ENCODE measurements at places on chromosomes 1 and 21.

GRCh38 chr1:233114860-233115259 is 164.4 kb downstream of the NTPCR start:
- DNase-seq = no peak

DNA sequence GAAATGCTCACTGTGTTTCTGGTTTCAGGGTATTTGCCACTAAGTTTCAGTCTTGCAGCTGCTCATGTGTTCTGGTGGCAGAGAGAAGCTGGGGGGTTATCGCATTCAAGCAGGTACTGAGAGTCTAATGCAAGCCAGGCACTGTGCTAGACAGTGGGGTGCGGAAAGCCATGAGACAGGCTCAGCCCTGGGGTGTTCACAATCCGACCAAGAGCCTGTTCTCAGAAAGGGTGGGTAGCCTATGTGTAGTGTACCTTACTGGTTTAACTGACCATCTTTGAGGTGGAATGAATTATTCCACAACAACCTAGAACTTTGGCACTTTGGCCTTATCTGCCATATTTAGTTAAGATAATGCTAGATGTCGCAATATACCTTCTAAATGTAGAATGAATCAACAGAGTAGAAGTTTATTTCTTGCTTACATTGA is 55.3 kb upstream of the ROR1 start:
- no peak for DNase-seq

DNA sequence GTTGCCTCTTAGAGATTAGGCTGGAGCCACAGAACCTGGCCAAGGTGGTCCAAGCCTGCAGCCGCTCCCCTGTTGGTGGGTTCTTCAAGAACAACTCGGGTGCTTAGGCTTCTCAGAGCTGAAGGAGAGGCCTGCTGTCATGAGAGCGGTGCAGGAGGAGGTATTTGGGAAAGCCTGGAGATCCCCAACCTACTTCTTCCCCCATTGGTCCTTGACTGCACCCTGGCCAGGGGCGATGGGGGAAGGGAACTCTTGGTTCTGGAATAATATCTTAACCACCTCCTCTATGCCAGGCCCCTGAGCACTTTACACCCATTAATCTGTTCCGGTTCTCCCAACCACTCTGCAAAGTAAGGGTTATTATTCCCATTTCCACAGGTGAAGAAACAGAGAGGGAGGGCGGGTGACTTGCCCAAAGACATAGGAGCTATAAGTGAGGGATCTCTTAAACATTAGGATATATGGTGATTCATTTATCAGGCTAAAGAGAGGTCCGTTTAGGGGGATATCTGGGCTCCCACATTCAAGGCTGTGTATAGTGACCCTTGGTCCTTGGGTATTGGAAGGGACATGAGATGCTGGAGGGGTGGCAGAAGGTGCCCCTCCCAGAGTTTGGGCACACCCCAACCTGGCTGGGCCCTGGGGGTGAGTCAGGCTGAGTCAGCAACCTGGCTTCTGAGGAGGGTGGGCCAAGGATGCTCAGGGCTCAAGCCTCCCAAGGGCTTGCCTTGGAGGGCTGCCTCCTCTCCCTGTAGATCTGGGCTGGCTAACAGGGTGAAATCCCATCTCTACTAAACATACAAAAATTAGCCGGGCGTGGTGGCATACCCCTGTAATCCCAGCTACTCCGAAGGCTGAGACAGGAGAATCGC is 5.2 kb downstream of the TRNP1 start:
- DNase-seq = peak; percentile 65

GRCh38 chr1:48875552-48876329 is 99.0 kb upstream of the BEND5 start:
- DNase-seq = no peak

GRCh38 chr21:34521561-34521960 is 9.6 kb upstream of the KCNE1 start:
- no peak for DNase-seq

DNA sequence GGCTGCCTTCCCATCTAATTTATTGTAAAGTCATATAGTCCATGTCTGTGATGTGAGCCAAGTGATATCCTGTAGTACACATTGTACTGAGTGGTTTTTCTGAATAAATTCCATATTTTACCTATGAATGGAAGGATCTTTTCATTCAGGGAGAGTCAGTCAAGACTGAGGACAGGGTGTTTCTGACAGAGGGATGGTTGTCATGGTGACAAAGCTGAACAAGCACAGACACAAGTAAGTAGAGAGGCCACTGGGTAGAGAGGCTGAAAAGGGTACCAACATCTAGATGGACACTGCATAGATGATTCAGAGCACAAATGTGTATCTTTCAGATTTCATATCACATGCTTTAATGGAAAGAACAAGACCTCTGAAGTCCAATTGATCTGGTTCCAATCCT is 22.6 kb upstream of the IL20 start:
- DNase-seq = no peak

DNA sequence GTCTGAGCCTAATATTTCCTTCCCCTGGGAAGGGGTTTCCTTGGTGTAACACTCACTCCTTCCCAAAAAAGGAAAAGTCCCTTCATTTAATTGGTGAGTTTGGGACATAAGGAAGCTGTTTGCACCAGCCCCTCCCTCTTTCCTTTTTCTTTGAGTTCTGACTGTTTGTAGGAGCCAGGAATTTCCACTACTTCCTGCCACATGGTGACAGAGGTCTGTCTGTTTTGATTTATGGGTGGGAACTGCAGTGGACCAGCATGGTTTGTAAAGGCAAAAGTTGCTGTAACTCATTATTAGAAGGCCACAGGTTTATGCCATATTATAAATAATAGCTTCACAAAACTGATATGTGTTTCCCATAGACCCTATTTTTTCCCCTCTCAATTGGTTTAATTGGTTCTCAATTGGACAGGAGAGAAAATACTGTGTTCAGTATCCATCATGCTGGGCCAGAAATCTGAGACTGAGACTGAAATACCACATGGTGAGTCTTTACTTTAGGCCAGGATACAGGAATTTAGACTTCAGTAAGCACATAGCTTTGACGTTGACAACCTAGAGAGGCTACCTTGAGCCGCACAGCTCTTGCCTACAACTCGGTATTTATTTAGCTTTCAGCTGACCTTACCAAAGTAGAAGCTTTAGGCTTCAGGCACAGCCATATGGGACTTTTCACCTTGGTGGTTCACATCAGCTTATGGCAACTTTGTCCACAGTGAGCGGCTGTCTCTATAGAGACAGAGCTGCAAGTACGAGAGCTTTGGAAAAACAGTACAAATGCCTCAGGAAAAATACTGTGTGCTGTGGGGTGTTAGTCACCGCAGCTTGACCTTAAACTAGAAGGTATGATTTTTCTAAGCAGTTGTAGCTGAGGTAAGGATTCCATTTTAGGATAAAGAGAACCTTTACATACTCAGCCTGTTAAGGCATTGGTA is 40.0 kb upstream of the RGS7 start:
- no peak for DNase-seq

GRCh38 chr1:39462074-39462473 is 29.4 kb upstream of the BMP8A start:
- DNase-seq = peak; percentile 4

GRCh38 chr1:204337036-204337429 is 22.7 kb downstream of the PLEKHA6 start:
- no peak for DNase-seq

- peak; percentile 79 for DNase-seq
These were observed 3.7 kb downstream of the ST3GAL3 start for GRCh38 chr1:43711049-43711448.

- DNase-seq = peak; percentile 66
These were observed 144.2 kb downstream of the DHRS3 start for GRCh38 chr1:12473596-12474362.

- peak; percentile 74 for DNase-seq
These were observed 357.9 kb upstream of the USP24 start for GRCh38 chr1:55572878-55573734.

- DNase-seq = no peak
These were observed 82.0 kb downstream of the TGFBR3 start for GRCh38 chr1:91803847-91804545.

DNA sequence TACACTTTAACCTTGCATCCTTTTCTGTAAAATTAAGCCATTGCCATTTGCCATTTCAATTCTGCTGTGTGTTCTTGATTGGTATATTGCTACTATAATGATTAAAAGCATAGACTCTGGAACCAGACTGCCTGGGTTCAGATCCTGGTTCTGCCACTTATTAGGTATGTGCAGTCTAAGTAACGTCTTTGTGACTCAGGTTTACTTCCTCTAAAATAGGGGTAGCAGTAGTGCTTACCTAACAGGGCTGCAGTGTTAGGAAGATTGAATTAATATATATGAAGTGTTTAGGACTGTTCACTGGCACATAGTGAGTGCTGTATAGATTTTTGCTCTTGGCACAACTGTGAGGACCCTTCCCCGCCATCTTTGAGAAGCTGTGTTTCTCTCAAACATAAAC is 4.4 kb downstream of the CDC42 start:
- DNase-seq = no peak

DNA sequence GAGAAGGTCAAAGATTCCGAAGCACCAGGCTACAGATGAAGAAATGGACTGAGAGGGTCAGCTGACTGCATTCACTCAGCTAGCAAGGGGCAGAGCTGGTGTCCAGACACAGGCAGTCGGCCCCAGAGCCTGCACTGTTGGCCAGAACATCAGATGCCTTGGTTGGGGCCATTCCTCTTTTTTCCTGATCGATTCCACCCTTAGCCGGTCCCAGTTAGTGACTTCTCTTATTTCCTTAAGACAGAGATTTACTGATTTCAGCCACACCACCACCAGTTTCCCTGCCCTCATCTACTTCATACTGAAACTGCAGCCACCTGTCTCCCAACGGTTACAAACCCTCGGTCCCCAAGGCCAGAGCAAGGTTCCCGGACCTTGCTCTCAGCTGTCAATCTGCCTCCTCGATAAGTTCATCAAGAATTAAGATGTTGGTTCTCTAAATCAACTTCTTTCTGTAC is 11.5 kb downstream of the CD58 start:
- no peak for DNase-seq

- no peak for DNase-seq
These were observed 36.7 kb upstream of the WASF2 start for GRCh38 chr1:27526569-27527222.

DNA sequence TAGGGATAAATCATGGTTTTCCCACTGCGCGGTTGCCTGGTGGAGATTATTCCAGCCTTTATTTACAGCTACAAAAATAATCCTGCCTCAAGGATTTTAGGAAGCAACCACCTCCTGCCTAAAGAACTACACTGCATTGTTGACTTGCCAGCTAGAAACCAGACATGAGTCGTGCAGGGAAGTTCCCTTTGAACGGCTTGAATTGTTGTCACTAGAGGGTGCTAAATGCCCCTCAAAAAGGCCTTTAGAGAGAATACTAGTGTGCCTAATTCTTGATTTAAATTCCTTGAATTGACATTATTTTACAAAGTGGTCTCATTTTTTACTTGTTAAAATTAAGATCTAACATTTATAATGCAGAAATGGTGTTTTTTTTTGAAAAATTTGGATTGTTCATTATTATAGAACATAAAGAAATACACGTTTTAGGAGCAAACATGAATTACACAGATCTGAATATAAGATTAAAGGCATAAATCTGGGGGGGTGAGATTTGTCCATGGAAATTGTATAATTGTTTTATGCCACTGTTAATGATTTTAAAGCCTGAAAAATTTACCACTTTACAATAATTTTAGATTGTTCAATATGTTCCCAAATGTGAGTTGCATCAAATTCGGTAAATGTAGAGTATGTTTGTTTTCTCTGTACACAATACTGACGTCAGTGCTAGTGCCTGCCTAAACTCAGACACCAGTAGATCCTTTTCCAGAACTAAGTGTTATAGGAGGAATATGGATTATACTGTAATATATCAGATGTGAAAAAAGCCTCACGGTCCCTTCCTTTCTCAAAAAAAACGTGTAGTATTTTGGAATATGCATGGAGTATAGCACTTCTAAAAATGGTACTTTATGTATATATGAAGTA is 7.6 kb upstream of the ERG start:
- peak; percentile 78 for DNase-seq

DNA sequence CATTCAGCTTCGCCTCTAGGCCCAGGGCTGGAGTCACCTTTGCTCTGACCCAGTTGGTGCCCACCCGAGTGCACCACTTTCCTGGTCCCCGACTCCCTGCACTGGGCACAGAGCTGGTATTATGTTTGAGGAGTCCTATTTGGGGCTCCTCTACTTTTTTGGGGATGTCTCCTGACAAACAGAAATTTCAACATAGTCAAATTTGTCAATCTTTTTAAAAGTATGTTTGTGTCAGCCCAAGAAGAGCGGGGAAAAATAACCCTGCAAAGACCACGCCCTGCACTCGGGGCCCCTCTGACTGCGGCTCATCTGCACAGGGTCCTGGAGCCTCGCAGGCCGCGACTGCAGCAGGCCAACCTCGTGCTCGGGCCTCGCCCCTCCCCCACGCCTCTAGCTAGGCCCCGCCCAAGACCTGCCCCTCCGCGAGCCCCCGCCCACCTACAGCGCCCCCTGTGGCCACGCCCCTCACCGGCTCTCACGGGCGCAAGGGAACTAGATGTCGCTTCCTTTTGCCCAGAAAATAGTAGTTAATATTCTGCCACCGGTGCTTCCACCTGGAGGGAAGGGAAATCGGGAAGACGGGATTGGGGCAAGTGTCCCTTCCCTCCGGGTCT is 11.4 kb downstream of the FAM229A start:
- peak; percentile 62 for DNase-seq

DNA sequence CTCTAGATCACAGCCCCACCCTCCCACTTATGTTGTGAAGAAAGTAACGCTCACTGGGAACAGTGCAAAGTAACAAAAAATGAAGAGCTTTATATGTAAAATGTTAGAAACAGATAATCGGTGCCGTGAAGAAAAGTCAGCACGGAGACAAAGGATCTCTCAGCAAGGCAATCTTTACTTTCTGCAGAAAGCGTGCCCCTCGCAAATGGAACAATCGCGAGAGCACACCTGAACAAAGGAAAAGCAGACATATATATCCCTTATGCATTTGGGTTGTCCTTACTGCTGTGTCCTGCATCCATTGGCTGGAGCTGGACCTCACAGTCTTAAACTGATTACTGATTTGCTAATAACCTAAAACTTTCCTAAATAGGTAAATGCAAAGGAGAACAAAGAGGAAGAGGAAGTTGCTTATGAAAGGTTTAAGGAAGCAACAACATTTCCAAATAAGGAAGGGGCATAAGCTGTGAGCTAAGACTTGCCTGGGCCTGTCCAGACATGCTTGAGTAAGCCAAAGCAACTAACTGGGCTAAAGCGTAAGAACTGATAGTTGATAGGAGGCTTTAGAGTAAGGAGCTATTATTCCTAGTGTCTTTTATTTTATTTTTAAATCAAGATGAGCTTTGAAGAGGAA is 89.7 kb downstream of the GTF2B start:
- peak; percentile 36 for DNase-seq

- DNase-seq = no peak
These were observed 5.7 kb upstream of the CYP4B1 start for GRCh38 chr1:46793126-46793525.

GRCh38 chr1:185215911-185216310 is 58.9 kb downstream of the SWT1 start:
- no peak for DNase-seq

- peak; percentile 39 for DNase-seq
These were observed 77.7 kb upstream of the C1orf87 start for GRCh38 chr1:60151311-60151710.

GRCh38 chr1:93394514-93394913 is 48.8 kb downstream of the DR1 start:
- peak; percentile 42 for DNase-seq

GRCh38 chr1:157113631-157114030 is 14.0 kb upstream of the ETV3L start:
- no peak for DNase-seq

GRCh38 chr1:170436928-170437327 is 95.0 kb upstream of the GORAB start:
- DNase-seq = no peak

- no peak for DNase-seq
These were observed at the start of gene PLEKHN1 for GRCh38 chr1:966135-966703. TSS of gene PLEKHN1 (plus strand) at chr1:966482. CDS start at chr1:966532, 50 bp downstream.
